ENCODE measurements at places on chromosomes 4 and X. TPM values are rescaled to one million over a fixed set of nuclear protein-coding genes. Genes with fewer than 3 reads are reported as not detected.

DNA sequence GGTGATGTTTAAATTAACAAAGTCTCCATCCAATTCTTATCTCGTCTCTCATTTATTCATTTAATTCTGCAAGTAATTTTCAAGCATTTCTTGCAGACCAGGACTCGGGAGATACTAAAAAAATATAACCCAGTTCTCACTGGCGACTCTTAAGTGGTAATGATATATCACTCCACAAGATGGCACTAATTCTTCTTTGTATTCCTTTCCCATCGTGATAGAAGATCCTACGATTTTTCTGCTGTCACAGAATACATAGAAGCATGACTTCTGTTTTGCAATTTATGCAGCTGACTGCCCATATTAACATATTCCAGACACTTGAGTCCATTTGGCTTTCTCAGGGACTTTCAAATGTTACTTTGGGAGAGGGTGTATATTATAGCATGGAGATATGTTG lies 64.0 kb upstream of the FGF13 start:
- no peak for DNase-seq

- DNase-seq, result peak; percentile 65
Measured at GRCh38 chr4:84965553-84966381, 723 bp downstream of the WDFY3 start.

DNA sequence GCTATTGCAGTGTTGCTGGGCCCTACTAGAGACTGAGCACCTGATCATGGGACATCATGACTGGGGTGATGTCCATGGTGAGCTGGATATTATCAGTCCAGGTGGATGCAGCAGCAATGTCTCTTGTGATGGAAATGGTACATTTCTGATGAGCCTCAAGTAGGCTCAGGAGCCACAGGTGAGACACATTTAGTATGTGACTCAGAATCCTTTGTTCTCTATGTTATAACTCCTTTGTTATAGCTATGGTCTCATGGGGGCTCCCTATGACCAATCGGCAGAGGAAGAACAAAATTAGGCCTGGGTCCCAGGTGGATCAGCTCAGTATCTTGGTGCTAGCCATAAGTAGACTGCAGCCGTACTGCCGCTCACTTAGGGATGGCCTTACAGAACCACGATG lies 107.9 kb upstream of the FAT1 start:
- DNase-seq, result no peak

LAP3 gene
- total RNA-seq, result 52.6 TPM

C4orf54 gene
- total RNA-seq, result 0.73 TPM

Measured in Right ventricle myocardium superior (tissue), 1 donor.